GM23338 (cell line): ENCODE measurements at places on chromosomes 7 and 10.

DNA sequence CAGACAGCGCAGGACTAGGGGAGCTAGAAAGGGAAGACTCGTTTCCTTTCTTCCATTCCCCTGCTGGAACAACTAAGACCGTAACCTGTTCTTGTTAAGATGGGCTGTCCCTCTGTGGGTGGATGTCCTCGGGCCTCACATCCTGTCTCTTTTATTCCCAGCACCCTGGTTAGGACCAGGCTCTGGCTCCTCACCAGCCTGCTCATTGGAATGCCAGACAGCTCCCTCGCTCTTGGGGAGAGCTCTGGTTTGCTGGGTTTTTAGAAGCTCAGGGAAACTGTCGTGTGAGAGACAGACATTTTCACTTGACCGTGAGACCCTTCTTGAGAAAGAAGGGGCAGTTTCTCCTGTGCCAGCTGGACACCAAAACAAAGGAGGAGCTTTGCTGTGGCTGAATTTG is 58.1 kb upstream of the HABP2 start:
- H3K36me3 ChIP-seq: no peaks in the 10 kb centered on the region
- H3K27ac ChIP-seq: no peak overlapping the region
- no peaks in the 10 kb centered on the region for H3K4me1 ChIP-seq
- no peaks in the 10 kb centered on the region for H3K27me3 ChIP-seq
- H3K4me3 ChIP-seq: no peak overlapping the region

GRCh38 chr7:114973147-114973546 is 51.3 kb downstream of the MDFIC start:
- no peaks in the 10 kb centered on the region for H3K27me3 ChIP-seq
- DNase-seq: no peak

- DNase-seq: no peak
- peaks cover 7% of the 10 kb centered on the region; the same call in 1 of the 2 replicates for H3K4me1 ChIP-seq
- H3K27me3 ChIP-seq: no peaks in the 10 kb centered on the region
- no peak overlapping the region for H3K27ac ChIP-seq
Observed at GRCh38 chr7:135257-135653, 57.1 kb upstream of the FAM20C start.

DNA sequence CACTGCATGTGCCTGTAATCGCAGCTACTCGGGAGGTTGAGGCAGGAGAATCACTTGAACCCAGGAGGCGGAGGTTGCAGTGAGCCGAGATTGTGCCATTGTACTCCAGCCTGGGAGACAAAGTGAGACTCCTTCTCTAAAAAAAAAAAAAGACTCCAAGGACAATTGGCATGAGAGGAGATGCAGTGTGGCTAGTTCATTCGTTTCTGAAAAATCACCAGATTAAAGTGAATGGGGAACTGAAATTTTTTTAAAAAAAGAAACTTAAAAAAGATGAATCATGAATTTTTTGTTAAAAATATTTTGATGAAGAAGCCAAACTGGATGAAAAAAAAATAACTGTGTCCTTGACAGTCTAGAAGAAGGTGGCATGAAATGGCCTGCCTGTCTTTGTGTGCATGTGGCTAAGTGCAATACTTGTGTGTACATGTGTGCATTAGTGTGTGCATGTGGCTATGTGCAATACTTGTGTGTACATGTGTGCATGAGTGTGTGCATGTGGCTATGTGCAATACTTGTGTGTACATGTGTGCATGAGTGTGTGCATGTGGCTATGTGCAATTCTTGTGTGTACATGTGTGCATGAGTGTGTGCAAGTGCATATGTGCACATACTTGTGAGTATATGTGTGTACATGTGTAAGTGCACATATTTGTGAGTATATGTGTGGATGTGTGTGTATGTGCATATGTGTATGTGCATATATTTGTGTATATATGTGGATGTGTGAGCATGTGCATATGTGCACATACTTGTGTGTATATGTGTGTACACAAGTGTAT is 391.7 kb upstream of the KLF6 start:
- H3K4me1 ChIP-seq: no peaks in the 10 kb centered on the region
- H3K27me3 ChIP-seq: no peaks in the 10 kb centered on the region
- H3K4me3 ChIP-seq: no peak overlapping the region
- no peak for DNase-seq
- no peak overlapping the region for H3K27ac ChIP-seq

DNA sequence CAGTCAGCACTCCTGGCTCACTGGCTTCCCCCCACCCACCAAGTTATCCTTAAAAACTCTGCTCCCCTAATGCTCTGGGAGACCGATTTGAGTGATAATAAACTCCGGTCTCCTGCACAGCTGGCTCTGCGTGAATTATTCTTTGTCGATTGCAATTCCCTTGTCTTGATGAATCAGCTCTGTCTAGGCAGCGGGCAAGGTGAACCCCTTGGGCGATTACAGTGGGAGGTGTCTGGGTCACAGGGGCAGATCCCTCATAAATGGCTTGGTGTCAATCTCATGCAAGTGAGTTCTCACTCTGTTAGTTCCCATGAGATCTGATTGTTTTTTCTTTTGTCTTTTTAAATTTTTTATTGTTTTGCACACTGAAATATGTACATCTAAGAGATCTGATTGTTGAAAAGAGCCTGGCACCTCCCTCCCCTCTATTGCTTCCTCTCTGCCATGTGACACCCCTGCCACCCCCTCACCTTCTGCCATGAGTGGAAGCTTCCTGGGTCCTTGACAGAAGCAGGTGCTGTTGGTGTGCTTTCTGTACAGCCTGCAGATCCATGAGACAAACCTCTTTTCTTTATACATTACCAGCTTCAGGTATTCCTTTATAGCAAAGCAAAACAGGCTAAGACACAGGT is 20.5 kb downstream of the OTUD1 start:
- H3K4me1 ChIP-seq: peaks cover 44% of the 10 kb centered on the region
- H3K36me3 ChIP-seq: no peaks in the 10 kb centered on the region
- H3K27ac ChIP-seq: no peak overlapping the region
- no peaks in the 10 kb centered on the region for H3K27me3 ChIP-seq

- no peaks in the 10 kb centered on the region for H3K4me1 ChIP-seq
- no peaks in the 10 kb centered on the region for H3K36me3 ChIP-seq
- no peak overlapping the region for H3K27ac ChIP-seq
- H3K4me3 ChIP-seq: no peak overlapping the region
- DNase-seq: no peak
- H3K27me3 ChIP-seq: no peaks in the 10 kb centered on the region
Observed at GRCh38 chr7:30214651-30215137, 69.7 kb upstream of the ZNRF2 start.

- H3K4me3 ChIP-seq: no peak overlapping the region
- no peaks in the 10 kb centered on the region for H3K27me3 ChIP-seq
Observed at GRCh38 chr7:115763347-115763746, 267.2 kb downstream of the TFEC start.
